ENCODE measurements at places on chromosomes 11 and 22.

DNA sequence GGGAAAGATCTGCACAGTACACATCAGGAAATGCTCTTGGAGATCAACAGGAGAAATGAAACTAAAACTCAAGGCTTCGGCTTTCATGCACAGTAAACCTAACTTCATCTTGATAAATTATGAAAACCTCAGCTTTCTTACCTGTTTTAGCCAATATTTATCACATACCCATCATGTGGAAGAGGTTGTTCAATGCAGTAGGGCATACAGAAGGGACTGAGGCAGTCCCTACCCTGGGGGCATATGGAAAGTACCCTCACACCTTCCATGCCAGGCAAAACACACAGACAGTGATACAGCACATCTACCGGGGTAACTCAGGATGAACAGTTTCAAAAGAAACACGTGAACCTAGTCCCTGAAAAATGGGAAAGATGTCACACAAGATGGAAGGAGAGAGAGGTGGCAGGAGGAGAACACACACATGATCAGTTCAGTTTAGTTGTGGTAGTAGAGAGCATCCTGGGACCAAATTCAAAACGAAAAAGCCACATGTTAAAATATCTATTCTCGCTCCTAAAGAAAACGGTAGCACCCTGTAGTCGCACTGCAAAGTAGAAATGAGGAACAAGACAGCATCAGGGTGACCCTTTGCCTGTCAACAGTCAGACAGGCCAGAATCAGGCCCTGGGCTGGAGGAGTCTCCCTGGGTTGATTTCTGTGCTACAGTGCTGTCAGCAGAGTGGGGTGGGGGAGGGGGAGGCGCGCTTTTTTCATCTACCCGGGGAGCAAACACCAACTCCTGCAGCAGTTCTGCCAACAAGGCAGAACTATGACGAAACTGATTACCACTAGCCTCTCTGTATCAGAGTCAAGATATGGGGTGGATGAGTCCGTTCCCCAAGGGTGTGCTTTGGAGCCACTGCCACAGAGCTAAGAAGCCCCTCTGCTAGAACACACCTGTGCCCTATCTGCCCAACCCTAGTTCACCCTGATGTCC, 1.3 kb downstream of the HIRA start:
- DNase-seq: peak; percentile 71

DNA sequence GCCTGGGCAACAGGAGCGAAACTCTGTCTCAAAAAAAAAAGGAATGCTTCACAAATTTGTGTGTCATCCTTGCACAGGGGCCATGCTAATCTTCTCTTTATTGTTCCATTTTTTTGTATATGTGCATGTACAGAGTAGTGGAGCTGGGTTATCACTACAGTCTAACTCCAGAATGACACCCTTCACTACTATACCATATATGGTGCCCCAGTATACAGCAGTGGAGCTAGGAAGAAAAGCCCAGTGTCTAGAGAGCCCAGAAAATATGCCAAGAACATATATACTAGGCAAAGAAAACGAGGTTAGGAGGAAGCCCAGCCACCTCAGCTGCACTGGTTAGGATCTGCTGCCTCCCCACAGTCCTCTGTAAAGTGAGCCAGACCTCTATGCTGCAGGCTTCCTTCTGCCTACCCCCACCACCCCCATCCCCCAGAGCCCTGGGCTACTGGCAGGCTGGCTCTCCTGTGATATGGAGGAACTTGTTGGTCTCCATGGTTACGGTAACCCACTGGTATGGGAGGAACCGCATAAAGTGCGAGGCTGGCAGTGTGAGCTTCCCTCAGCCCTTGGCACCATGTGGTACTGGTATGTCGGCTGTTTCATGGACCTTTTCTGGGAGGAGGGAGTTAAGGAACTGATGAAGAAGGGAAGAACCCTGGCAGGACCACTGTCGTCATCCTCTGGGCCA, 34.3 kb downstream of the RCOR2 start:
- DNase-seq: no peak

DNA sequence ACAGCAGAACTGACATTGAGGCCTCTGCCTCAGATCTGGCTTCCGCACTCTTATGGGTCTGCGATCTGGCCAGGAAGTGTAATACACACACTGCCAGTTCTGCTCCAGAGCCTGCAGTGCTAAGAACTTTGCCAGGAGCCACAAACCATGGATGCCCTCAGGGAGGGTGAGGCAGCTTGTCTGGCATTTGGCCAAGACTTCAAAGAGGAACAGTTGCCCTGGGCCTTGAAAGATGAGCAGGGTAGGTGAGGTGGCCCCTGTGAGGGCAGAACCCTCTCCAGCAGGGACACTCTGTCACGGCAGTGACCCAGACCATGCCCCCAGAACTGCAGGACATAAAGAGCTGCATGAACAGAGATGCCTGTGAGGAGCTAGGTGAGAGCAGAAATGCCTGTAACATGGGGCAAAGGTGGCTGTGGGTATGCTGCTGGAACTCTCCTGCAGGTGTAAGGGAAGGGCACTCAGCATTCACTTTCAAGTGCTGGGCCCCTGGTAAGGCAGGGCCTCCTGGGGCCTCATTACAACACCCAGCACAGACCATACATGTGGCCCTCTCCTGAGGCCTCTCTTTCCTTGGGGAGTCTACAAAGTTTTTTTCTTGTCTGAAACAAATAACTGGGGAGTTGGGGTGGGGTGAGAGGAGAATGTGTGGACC, 47.3 kb downstream of the NEU3 start:
- DNase-seq: no peak

- no peak for DNase-seq
Measured at GRCh38 chr11:73126804-73127480, 15.2 kb downstream of the FCHSD2 start.

DNA sequence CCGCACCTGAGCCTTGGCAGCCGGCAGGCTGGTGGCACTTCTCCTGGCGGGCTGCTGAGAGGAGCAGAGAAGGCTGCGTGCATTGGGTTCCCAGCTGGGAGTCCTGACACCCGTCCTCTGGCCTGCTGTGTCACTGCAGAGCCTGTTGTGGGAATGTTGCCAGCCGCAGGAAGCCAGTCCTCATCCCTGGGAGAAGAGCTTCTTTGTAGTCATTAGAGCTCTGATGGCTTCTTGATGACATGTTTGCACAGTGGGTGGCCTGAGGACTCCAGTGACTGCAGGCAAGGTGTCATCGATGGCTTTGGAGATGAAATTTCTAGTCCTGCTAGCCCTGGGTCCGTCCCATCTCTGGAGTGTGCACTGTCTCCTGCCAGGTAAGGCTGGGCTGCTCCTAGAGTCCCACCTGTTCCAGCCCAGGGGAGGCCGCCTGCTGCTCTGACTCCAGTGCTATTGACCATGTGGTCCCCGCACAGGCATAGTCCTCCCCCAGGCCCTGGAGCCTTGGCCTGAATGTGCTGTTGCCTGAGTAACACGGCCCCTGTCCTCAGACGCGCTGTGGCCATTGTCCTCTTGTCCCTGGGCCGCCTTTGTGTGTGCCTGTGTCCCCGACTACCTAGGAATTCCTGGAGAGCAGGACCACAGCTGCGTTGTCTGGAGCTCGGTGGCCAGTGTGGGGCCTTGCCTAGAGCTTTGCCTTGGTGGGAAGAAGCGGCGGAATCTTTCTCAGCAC, 129.2 kb downstream of the CACNA1I start:
- no peak for DNase-seq

DNA sequence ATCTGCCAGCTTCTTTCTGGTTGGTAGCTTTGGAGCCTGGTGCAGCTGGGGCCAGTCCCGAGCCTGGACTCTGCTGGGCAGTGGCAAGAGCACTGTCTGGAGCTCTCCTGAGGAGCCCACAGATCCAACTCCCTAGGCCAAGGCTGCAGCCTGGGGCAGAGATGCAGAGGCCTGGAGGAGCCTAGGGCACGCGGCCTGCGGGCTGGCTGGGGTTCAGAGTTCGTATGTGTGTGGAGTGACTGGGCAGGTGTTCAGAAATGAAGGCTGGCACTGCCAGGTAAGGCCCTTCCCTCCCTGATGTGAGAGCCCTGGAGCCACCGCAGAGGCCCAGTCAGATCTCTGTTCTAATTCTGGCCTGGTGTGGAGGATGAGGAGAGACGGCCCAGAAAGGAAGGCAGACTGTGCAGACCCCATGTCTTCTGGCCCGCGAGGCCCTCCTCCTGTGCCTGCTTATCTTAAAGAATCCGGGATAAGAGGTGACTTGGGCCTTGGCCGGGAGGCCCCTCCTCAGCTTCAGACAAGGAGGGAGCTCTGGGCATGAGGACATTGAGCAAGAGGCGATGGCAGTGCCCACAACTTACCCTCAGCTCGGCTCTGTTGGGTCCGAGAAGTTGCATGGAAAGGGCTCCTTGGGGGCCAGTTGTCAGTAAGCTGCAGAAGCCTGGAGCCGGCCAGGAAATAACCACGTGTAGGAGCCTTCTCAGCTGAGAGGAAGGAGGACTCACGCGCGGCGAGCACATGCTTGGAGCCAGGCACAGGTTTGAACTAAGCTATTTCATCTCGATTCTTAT, 62.2 kb upstream of the B3GAT1 start:
- DNase-seq: no peak

- no peak for DNase-seq
Measured at GRCh38 chr11:66447012-66447411, 8.4 kb upstream of the MRPL11 start.

- peak; percentile 41 for DNase-seq
Measured at GRCh38 chr11:123654566-123655081, at the start of gene SCN3B. TSS of gene SCN3B (minus strand) at chr11:123654624. CDS start at chr11:123653801, 823 bp downstream.
